ENCODE measurements at places on chromosomes 16 and 17.

- DNase-seq = no peak
Observed at GRCh38 chr16:6643080-6643686, 689.5 kb upstream of the RBFOX1 start.

GRCh38 chr17:45267436-45268055 lies 5.7 kb upstream of the SPATA32 start:
- DNase-seq = no peak

GRCh38 chr17:29715680-29716079 lies 93.0 kb upstream of the CORO6 start:
- DNase-seq = no peak

GRCh38 chr17:10091046-10091445 lies 107.4 kb downstream of the GAS7 start:
- DNase-seq = no peak

GRCh38 chr16:68445458-68445857 lies 2.9 kb downstream of the SMPD3 start:
- no peak for DNase-seq

GRCh38 chr17:66764506-66764905 lies 70.4 kb upstream of the CACNG5 start:
- no peak for DNase-seq

DNA sequence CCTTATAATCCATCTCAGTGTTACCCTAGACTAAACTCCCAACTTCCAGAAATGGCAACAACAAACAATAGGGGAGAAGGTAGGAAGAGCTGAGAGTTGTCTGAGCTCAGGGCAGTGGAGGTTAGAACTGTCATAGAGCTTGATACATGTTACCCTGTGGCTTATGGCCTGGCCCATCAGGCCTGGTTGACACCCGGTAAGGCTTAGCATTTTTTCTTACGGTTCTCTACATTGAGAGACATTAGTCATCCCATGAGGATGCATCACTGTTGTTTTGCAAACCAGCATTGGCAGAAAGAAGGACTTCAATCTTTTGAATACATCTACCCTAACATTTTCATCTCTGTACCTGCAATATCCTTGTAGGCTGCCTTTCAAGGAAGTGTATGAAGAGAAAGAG lies 226.6 kb downstream of the PHKB start:
- no peak for DNase-seq

GRCh38 chr17:61687769-61688168 lies 96.8 kb upstream of the NACA2 start:
- DNase-seq = no peak
